T-helper 1 cell (primary cell): ENCODE measurements at places on chromosomes 7 and 10.

DNA sequence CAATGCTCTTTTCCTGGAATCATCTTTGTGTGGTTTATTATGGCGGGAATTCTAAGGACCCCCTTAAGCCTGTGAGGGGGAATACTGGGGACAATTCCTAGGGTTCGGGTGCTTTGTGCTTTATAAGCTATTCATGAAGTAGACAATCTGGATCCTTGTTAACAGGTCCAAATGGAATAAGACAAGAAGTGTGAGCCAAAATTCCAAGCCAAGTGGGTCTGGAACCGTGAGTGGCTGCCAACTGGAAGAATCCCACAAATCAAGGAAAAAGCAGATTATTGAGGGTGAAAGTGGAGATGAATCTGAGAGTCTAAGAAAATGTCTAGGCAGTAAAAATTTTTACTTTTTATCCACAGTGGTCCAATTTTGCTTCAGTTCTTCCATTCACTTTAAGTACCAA, 136.8 kb downstream of the MDFIC start:
- DNase-seq: no peak

- DNase-seq: no peak
Observed at GRCh38 chr7:31958226-31958625, 112.0 kb downstream of the PDE1C start.

GRCh38 chr10:7035126-7035761, 375.6 kb downstream of the SFMBT2 start:
- DNase-seq: no peak

- DNase-seq: no peak
Observed at GRCh38 chr7:105580022-105580740, 1.1 kb downstream of the EFCAB10 start.

DNA sequence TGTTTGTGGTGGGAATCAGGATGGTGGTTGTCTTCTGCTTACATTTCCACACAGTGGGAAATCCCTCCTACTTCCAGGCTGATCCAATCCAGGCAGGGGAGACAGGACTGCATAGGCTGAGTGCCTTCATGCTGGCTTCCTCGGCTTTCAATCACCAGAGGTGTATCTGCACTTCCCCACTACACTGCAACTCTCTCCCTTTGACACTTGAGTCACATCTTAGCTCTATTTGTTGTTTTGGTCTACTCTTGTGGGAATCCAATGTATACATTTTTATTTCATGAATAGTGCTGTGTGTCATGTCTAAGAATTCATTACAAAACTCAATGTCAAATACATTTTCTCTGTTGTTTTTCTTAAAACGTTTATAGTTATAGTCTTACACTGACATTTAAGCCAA, 735.6 kb downstream of the XPNPEP1 start:
- no peak for DNase-seq

DNA sequence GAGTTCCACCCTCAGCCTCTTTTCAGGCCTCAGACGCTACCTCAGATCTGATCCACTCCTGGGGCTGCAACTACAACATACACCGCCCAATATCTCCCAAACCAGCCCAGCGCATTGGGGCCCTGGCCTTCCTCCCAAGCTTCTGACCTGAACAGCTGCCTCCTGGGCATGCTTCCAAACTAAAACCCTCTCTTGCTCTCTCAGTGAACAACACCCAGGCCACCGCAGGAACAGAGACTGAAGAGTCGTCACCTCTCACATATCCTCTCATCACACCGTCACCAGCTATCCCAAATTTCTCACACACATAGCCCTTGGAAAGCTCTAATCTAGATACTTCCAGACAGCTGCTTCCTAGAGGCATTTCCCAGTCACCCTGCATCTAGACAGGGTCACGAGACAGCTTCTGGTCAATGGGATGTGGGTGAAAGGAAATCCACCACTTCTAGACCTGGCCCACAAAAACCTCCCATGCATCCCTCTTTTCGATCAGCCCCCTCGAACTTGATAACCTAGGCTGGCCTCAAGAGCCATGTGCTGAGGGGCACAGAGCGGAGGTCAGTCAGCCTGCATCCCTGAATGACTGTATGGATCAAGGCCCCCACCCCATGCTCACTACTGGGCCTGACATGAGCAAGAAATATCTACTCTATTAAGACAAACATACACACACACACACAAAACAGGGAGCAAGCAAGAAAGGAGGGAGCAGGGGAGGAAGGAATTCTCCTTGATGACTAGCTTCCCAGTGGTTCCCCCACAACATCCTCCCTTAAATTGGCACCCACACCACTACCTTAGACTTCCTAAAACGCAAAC, 1.8 kb downstream of the PARP12 start:
- DNase-seq: no peak

GRCh38 chr7:91344911-91345310, 80.7 kb downstream of the FZD1 start:
- no peak for DNase-seq

DNA sequence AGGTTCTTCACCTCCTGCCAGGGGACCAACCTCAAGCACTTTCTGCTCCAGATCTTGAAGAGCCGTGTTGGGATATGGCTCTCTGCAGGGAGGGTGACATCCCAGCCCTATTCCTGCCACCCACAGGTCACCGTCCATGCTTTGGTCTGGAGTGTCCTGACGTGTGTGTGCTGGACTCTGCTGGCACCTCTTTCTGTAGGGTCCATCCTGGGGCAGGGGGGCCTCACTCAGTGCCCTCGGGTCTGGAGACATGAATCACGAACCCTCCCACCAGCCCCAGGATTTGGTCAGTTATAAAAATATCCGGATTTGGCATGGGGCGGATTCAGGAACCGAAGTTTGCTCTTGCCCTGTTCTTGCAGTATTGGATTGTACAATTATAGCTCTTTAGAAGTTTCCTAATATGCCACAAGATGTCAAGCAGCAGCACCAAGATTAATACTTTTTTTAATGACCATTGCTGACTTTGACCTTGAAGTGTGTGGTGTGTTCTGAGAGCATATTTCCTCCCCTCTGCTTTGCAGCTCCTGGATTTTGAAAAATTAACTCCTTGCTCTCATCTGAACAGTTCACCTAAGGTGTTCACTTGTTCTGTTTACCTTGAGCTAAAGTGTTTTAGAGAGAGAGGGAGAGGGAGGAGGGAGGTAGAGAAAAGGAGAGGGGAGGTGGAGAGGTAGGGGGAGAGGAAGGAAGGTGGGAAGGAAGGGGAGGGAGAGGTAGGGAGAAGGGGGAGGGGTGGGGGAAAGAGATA, 95.4 kb upstream of the SHH start:
- no peak for DNase-seq

- no peak for DNase-seq
Observed at GRCh38 chr10:46297406-46298204, 10.8 kb downstream of the ANTXRL start.

GRCh38 chr7:30460246-30460633, 18.3 kb downstream of the NOD1 start:
- no peak for DNase-seq

GRCh38 chr10:106158241-106158640, 1006.3 kb downstream of the SORCS1 start:
- no peak for DNase-seq
